HuH-7.5 (cell line): ENCODE measurements at places on chromosomes 11 and 22.
A peak's percentile ranks its signal among the peaks of the same experiment; 100 is the strongest.

DNA sequence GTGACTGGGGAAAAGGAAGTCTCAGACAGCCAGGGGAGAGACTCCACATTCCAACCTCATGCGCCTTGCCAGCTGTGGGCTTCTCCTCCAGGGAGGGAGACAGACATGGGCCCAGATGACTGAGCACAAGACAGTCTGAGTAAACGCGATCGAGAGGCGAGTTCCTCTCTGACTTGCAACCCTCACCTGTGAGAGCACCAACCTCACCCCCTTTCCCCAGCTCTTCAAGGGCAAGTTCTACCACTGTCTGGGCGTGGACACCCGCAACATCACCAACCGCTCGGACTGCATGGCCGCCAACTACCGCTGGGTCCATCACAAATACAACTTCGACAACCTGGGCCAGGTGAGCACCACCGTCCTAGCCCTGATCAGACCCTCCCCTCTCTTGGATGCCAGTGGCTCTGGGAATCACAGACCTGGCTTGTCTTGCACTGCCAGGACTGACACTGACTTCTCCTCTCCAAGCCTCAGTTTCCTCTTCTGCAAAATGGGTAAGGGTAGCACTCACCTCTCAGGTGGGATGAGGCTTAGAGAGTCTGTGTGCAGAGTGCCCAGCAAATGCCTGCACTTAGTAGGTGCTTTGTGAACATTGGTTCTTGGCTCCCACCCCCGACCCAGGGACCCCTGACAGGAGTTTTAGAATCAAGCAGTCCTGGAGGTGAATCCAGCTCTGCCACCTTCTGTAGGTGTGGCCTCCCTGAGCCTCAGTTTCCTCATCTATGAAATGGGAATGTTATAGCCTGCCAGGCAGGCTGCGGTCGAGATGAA is 95.3 kb downstream of the CACNA1I start:
- no peak for DNase-seq

DNA sequence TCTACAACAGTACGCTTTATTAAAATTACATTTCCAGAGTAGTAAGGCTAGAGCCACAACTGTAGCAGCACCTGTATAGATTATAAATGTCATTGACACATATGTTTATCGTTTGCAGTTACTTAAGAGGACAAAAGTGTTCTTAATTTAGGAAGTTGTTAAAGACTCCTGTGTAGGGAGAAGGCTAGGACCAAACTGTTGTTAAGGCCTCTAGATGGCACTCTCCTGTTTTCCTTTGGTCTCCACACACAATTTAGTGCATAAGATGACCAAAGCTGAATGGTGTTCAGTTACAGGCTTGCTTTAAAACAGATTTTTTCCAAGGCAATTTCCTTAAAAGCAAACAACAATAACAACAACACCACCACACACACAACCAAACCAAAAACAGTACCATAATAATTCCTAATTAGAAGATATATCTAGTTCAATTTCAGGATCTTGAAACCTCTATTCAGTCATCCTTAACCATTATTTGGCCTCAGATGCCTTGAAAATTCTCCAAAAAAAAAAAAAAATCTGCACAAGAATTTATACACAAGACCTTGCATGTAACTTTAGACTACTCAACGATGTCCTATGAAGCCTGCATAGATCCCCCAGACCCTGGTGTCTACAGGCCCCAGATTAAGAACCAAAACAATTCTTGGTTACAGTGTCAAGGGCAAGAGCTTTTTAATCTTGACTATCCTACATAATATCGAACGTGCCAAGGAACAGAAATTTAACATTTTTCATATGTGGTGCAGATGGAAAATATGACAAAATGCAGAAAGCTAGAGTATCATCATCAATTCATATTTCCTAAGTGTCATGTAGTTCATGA is 42.6 kb upstream of the APOA1 start:
- peak; percentile 36 for DNase-seq

DNA sequence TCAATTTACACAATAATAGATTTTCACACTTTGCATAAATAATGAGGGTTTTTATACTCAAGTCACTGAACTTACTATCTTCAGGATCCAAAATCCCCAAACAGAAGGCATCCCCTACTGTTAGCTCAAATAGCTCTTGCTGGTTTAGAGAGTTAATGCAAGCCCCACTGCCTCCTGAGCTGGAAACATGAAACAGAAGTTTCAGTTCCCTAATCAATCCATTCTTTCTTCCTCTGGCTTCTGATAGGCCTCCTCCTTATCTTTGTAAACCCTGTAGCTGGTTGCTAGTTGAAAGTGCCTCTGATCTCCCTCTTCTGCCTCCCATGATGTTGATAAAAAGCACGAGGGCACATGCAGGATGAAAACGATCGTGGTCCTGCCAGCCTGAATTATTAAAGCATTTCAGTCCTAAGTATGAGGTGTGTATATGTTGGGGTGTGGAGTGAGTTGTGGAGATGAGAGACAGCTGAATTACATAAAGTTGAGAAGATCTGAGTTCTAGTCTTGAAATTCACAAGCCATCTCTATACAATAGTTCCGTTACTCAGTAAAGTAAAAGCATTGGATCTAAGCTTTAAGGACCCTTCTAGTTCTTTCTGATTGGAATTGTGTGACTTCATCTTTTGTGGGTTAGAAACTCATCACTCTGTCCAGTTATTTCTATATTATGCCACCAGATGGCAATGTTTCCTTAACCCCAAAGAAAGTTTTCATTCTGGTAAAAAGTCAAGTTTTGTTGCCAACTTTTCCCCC is 35.0 kb upstream of the EHF start:
- DNase-seq: peak; percentile 13

GRCh38 chr11:78131956-78132355 is 7.5 kb downstream of the ALG8 start:
- no peak for DNase-seq

DNA sequence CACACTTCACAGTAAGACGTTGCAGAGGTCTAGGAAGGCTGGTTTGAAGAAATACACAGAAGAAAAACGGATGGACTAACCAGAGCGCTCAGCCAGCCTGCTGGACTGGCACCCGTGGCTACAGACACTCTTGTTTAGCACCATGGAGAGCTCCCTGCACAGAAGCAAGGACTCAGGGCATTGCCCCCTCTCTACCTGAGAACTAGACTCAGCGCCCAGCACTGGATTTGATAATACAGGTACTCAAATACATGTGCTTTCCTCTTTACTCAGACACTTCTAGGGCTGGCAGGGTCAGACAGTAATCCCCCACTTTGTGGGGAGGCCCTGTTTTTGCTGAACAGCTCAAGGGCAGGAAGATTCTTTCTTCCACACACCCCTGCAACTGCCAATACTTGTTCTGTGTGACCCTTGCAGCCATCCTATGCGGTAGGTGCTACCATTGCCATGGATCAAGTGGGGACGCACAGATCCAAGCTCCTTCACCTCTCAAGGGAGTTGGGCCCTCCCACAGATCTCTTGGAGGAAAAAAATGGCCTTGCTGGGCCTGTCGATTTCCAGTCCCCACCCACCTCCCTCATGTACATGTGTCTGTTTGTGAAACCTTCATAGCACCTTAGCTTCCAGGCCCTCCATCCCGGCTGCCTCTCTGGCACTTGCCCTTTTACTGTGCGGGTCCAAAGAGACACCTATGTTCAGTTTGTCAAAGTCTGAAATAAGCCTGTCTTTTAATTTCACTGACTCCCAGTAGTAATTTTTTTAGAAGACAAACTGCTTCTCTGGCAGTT is 5.1 kb upstream of the P2RX6 start:
- no peak for DNase-seq

DNA sequence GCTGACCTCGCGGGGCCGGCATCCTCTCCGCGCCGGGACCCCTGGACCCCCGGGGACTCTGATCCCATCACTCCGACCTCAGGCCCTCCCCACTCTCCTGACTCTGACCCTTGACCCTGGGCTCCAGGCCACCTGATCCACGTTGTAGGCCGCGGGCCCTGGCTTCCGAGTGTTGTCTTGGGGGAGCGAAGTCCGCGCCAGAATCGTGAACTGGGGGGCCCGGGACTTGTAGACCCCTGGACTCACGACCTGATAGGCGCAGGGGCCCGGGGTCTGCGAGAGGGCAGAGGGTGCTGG is 716 bp upstream of the TYMP start:
- no peak for DNase-seq

DNA sequence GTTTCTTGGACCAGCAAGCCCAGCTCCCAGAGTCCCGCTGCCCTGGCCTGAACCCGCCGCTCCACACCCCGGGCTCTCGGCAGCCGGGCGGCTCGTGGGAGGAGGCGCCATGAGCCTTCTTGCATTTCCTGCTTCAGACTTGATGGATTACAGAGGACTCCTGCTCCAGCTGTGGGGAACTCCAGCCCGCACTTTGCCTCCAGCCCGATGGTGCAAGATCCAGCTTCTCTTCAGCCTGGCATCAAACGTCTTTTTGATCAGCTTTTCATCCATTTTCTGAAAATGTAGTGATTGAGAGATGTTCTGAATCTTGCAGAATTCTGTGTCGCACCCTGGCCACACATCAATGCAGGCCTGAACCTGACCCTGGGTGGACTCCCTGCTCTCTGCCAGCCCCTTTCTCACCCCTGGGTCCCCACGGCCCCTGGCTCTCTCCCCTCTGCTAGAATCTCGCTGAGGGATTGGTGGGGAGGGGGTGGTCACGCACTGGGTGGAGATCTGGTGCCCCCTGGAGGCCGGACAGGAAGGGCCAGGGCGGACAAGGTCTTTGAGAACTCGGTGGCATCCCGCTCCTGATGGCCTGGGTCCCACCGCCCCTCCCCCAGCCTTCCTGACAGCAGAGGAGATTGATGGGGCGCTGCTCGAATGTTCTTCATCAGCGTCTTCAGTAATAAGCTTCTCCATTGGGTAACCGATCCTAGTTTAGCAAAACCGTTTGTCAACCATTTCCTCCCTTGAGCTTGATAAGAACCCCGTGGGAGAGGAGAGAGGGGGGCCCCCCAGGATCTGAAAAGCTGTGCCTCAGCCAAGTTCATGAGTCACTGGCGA is 12.1 kb upstream of the NFAM1 start:
- peak; percentile 83 for DNase-seq

GRCh38 chr11:44564670-44565210 is 723 bp upstream of the CD82 start:
- DNase-seq: no peak
